NCI-H774 (cell line): ENCODE measurements at places on chromosomes 7 and 10.

DNA sequence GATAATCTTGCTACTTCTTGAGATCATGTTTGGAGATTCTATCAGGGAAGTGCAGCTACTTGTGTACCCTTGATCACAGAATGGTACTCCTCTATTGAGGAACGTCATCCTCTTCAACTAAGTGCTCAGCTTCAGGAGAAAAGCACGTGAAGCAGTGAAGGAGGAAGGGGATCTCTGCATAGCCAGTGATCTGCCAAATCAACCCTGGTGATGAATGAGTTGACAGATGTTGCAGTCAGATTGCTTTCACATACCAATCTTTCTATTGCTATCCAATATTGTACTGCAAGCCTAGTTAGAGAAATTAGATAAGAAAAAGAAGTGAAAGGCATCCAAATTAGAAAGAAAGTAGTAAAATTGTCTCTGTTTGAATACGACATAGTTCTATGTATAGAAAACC is 309.4 kb downstream of the TWIST1 start:
- DNase-seq: no peak

GRCh38 chr7:151708610-151709009 is 168.3 kb downstream of the PRKAG2 start:
- no peak for DNase-seq

DNA sequence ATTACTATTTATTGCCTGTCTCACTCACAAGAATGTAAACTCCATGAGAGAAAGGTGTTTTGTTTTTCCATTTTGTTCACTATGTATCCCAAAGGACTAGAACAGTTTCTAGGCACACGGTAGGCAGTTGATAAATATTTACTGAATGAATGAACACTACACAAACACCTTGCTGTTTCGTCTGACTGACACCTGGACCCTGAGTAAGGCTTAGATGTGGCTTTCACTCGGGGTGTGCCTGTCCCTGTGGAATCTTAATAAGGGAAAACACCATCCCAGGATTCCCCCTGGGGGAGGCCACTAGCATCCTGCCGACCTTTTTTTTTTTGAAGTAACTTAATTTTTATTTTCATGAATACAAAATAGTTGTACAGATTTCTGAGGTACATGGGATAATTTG is 66.6 kb upstream of the STEAP1B start:
- no peak for DNase-seq

GRCh38 chr7:99453105-99453504 is 12.9 kb downstream of the ATP5MF start:
- DNase-seq: no peak

- no peak for DNase-seq
Observed at GRCh38 chr7:151566897-151567320, 47.2 kb upstream of the RHEB start.

- DNase-seq: no peak
Observed at GRCh38 chr7:1382553-1383397, 76.5 kb downstream of the MICALL2 start.

DNA sequence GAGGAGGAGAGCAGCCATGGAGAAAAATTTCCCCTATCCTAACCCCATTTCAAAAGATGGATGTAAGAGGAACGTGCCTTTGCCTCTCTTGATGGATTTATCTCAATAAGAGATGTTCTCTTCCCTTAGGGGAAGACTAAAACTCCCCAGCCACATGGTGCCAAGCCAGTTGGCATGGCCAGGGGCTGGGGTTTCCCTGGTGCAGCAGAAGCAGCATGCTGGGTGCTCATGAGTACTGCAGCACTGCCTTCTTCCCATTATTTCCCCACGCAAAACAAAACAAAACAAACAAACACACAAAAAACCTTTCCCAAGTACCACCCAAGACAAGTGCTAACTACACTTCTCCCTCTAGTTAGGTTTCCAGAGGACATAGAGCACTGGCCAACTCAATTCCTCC is 97.2 kb downstream of the DOCK4 start:
- no peak for DNase-seq

GRCh38 chr7:74025146-74025545 is 2.8 kb upstream of the ELN start:
- DNase-seq: no peak

DNA sequence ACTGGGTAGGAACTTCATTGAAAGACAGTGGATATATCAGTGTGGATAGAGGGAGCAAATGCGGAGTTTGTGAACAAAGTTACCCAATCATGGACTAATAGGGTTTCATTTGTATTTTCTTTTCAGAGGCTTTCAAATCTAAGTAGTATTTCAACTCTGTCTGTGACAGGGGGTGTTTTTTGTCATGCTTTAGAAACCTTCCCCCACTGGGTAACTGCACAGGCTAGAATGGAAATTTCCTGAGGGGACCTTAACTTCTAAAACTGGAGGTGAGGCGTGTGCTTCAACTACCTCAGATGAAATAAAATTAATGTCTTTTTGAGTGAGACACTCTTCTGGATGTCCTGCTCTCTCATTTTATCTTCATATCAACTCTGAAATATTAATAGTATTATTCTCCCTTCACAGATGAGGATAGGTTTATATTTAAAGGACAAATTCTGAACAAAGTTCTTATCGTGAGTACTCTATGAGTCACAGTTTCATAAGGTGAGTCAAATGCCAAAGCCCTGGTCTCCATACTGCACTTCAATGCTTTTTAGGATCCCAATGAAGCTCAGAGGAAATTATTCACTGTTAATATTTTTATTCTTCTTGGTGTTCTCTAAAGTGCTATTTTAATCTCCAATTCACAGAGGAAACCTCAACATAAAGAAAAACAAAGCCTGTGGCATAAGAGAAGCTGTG is 770.6 kb downstream of the CCSER2 start:
- DNase-seq: no peak

GRCh38 chr10:105797234-105797890 is 1156.3 kb downstream of the SORCS3 start:
- DNase-seq: peak; percentile 8

- no peak for DNase-seq
Observed at GRCh38 chr10:43075612-43076003, 1.3 kb upstream of the RET start.

- no peak for DNase-seq
Observed at GRCh38 chr7:80643336-80643915, 5.0 kb downstream of the CD36 start.
